ENCODE measurements at places on chromosomes 7 and 10.
A peak's percentile ranks its signal among the peaks of the same experiment; 100 is the strongest.

GRCh38 chr10:122051609-122052385 lies 62.8 kb downstream of the TACC2 start:
- DNase-seq: no peak

DNA sequence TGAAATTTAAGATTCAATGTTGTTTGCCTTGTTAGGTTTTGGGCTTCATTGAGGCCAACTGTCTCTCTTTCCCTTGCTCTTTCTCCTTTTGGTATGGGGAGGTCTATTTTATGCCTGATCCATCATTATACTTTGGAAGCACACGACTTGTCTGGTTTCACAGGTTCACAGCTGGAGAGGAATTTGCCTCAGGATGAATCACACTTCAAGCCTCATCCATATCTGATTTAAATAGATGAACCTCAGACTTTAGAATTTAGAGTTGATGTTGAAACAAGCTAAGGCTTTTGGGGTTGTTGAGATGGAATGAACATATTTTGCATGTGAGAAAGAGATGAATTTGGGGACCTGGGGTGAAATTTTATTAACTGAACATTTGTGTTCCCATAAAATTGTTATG lies 150.5 kb upstream of the IGFBP3 start:
- no peak for DNase-seq

DNA sequence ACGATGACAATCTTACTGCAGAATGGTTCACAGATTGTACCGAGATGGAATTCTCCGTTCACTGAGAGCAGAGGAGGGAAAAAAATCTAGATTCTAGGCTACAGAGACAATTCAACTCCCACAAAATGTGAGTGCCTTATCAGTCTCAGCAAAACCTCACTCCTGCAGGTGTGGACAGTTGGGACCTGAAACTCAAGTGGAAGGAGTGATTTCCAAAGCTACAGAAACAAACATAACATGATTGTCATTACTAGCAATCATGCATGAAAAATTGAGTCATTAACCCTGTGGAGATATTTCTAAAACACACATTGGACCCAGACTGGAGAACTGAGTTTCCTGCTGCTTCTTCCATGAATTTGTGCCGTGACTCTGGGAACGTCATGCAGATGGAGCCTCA lies 70.3 kb downstream of the CALML3 start:
- no peak for DNase-seq

- DNase-seq: no peak
These were observed 295.4 kb downstream of the CDK14 start for GRCh38 chr7:90891529-90891928.

DNA sequence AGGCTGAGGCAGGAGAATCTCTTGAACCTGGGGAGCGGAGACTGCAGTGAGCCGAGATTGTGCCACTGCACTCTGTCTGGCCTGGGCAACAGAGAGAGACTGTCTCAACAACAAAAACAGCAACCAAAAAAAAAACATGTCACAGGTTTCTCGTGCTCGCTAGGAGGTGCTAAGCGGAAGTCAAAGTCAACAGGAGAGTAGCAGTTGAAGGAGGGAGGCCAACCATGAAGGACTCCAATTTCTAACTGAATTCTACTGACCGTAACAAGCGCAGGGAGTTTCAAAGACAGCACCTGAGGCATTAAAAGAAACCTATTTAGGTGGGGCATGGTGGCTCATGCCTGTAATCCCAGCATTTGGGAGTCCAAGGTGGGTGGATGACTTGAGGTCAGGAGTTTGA lies 19.4 kb downstream of the KIN start:
- no peak for DNase-seq

DNA sequence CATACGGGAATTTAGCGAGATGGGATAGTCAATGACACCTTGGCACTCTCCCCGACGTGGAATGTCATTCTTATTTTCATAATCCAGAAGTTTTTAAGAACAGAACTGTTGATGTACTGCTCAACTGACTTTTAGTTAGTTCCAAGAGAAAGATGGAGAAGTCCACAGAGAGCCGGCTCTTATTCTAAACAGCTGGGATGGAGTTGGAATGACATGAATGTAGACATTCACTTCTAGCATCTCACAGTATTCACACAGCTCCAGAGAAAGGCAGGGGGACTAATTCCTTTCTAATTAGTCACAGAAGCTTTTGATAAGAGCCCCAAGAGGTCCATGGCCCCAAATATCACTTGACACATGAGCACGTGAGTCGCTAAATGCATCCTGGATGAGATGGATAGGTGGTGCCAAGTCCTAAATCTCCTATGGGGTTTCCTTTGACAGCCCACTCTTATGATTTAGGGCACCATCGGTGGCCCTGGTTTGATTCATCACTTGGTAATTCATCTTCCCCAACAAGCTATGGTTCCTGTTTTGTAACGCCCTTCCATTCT lies 420.3 kb upstream of the AUTS2 start:
- no peak for DNase-seq

DNA sequence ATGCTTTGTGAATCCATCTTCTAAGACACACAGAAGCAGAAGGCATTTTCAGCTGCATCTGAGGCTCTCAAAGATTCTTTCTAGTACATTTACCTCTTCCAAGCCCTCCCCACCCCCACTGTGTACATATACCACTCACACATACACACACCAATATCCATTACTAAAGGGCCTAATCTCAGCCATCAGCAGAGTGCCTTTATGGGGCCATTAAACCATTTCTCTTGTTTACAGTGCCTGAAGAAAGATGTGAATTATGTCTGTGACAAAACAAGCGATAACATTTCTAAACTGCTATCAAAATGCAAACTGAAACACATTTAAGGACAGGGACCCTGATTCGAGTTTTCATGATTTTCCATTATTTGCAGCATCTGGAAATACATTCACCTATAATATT lies 40.0 kb downstream of the ETV1 start:
- DNase-seq: no peak

GRCh38 chr7:147443942-147444341 lies 1146.6 kb upstream of the C7orf33 start:
- no peak for DNase-seq

DNA sequence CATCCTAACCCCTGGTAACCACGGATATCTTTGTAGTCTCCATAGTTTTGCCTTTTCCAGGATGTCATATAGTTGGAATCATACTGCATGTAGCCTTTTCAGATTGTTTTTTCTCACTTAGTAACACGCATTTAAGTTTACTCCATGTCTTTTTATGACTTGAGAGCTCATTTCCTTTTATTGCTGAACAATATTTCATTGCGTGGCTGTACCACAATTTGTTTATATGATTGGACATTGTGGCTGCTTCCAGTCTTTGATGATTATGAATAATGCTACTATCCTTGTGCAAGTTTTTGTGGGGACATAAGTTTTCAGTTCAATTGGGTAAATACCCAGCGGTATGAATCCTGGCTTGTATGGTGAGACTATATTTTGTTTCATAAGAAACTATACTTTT lies 60.8 kb downstream of the AOAH start:
- no peak for DNase-seq

GRCh38 chr7:143002898-143003297 lies 24.0 kb downstream of the OR9A2 start:
- no peak for DNase-seq

DNA sequence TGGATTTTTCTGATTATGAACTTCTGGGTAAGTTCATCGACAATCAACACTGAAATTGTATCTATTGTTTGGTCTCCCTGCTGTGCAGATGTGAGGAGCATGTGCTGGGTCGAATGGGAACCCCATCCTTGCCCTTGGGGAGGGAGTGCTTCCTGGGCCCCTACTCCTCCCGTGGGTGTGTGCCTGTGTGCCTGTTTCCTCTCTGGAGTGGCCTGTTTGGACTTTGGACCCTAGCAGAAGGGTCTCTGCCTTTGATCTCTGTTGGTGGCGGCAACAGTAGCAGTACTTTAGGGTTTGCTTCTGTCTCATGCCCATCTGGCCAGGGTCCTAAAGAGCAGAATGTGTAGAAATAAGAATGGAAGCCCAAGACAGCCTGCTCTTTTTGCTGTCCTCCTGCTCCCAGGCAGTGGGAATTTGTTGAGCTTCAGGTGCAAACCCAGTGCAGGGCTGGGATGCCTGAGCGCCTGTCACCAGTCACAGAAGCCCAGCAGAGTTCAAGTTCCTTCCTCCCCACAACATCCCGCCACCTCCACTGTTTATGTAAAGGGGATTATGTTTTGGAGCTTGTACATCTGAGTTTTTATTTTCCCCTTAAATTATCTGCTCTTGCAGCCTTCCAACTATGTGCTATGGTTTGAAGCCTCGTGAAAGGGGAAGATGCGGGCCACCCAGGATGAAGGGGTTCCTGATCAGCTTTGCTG lies 1.5 kb upstream of the TACR2 start:
- no peak for DNase-seq

DNA sequence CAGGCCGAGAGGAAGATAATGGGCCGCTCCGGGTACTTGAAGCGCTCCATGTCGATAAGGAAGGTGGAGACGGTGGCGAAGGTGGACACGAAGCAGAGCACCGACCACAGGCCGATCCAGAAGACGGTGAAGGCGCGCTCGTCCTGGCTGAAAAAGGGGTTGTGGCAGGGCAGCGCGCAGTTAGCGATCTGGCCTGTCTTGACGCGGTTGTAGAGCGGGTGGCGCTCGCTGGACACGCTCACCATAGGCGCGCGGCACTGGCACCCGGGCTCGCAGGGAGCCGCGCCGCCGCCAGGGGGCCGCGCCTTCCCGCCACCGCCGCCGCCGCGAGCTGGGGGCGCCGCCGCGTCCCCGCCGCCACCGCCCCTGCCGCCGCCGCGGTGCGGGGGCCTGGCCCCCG lies 1.6 kb downstream of the FZD8 start:
- DNase-seq: peak; percentile 74

Measured in Ammon's horn (tissue), 1 donor.